Pulmonary artery endothelial cell (primary cell): ENCODE measurements at places on chromosomes 5 and 9. TPM values are rescaled to one million over a fixed set of nuclear protein-coding genes. Genes with fewer than 3 reads are reported as not detected.
A peak's percentile ranks its signal among the peaks of the same experiment; 100 is the strongest.

DNA sequence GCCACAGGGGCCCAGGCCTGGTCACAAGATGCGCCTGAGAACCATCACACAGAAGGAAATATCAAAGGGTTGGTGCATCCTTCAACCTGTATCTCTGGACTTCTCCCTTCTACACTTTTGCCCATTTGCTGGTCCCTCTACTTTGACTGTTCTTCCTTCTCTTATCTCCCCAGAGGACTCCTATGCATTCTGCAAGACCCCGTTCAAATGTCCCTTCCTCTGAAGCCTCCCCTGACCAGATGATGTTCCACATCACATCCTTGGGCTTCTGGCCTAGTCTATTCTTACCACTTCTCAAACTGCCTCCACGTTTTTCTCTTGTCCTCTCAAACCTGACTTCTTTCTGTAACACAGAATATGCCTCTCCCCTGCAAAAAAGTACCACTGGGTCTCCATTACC, 34.3 kb downstream of the STK10 start:
- no peak for DNase-seq

TYRP1 gene
- total RNA-seq, result 0.26 and 0.28 TPM in 2 replicates

GRCh38 chr5:141508798-141509611, 20.1 kb downstream of the PCDHGC5 start:
- DNase-seq, result no peak

DNA sequence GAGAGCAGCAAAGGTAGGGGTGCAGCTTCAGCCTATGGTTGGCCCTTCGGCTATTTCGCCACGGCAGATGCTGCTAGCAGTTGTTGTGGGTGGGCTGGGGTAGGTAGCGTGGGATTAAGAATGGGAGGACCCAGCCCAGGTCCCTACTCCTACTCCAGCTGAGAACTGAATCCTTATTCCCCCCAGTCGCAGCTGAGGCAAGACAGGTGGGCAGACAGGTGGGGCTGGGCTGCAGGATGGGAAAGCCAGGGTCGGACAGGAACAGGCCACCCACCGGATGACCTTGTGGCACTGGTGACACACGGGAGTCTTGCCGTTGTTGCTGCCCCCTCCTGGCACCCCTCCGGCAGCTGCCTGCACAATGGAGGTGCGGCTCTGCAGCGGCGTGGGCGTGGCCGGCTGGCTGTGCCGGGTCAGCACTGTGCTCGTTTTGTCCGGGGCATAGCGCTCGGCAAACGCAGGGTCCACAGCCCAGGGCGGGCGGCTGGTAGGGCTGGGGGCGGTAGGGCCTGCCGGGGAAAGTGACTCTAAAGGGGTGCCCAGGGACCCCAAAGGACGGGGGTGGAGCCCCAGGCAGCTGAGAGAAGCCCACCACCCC, 8.2 kb downstream of the PDLIM7 start:
- DNase-seq, result no peak

GRCh38 chr9:82560457-82560904, 502.5 kb downstream of the RASEF start:
- no peak for DNase-seq

EIF4EBP3 gene
- 1.4 and 1.8 TPM in 2 replicates for total RNA-seq

PSD2 gene
- under 0.01 TPM in 1 of 2 replicates, not detected in the other for total RNA-seq

DNA sequence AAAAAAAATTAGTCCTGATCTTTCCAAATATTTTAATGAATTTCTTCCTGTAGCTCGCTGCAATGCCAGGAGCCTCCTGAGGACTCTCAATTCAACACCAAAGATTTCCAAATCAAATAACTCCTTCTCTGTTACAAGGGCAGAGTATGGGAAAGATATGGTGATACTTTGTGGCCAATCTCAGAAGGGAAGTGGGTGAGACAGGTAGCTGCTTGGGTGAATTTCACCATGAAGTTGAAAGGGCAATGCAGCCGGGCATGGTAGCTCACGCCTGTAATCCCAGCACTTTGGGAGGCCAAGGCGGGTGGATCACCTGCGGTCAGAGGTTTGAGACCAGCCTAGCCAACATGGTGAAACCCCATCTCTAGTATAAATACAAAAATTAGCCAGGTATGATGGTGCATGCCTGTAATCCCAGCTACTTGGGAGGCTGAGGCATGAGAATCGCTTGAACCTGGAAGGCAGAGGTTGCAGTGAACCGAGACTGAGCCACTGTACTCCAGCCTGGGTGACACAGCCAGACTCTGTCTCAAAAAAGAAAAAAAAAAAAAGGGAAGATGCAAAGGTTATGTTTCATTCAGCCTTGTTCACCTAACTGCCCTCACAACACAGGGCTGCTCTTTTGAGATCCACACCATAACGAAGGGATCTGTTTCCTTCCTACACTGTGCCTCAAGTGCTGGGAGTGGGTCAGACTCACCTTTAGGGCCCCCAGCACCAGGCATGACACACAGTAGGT, 58.6 kb downstream of the PTPN3 start:
- DNase-seq, result no peak

RORB gene
- total RNA-seq, result under 0.01 TPM in 1 of 2 replicates, not detected in the other

DNA sequence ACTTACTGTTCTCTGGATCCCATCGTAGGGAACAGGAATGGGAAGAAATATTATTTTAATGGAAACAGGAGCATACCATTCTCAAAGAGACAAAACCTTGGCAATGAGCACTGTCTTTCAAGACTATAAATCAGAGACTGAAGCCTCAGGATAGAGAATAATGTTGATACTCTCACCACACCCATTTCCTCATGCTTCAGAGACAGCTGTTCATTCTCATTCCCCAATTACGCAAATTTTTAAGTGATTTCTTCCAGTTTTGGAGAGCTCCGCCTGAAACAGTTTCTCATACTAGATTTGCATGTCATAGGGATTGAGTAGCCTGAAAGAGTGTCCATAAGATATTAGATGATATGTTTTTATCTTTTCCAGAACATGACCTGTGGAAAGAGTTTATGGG, 290.5 kb upstream of the RASA1 start:
- no peak for DNase-seq

PDGFRB gene
- total RNA-seq, result 0.07 and 0.14 TPM in 2 replicates

DNA sequence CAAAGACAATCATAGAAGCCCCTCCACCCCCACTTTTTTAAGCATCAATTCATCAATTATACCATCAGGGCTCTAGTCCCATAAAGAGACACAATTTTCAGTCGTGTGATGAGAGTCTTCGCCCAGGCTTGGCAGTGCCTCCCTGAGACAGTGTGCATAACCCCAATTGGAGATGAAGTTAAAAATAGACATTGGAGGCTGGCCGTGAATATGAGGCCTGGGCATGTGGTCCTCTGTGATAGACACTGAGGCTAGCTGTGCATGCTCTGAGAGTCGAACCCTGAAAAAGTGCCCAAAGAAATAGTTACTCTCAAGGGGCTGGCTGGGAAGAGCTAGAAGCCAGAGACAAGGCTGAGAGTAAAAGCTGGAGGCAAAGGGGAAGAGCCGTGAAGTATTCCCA, 248.6 kb upstream of the NR4A3 start:
- no peak for DNase-seq

DNA sequence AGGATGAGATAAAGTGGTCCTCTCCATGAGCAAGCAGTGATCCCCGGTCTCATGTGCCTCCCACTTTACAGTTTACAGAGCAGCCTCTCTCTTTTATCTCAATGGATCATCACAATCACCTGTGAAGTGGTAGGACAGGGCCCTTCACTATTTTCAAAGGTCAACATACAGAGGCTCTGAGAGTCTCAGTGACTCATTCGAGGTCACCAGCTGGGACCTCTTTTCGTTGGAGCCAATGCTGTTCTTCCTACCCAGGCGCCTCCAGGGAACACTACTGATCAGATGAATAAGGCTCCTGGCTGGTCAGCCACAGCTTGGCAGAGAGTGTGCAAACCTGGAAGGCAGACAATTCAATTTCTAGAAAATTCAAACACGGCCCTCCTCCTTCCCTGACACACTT, 16.6 kb downstream of the GGTA1 start:
- DNase-seq, result no peak

DNA sequence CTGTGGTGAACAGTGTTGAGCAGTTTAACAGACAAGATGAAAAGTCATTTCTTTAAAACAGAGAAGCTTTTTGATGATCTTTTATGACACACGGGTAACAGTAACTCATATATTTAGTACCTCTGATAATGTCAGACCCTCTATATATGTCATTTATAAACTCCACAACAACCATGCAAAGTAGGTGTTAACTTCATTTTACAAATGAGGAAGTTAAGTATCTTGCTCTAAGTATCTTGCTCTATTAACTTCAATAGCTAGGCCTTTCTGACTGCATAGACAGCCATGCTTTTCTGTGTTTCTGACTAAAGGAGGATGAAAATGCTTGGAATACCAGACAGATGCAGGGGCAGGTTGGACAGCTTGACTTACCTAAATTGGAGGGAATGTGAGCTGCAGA, 1.8 kb downstream of the NUDT2 start:
- DNase-seq, result no peak

NIPSNAP3A gene
- total RNA-seq, result 49.9 and 54.5 TPM in 2 replicates

DNA sequence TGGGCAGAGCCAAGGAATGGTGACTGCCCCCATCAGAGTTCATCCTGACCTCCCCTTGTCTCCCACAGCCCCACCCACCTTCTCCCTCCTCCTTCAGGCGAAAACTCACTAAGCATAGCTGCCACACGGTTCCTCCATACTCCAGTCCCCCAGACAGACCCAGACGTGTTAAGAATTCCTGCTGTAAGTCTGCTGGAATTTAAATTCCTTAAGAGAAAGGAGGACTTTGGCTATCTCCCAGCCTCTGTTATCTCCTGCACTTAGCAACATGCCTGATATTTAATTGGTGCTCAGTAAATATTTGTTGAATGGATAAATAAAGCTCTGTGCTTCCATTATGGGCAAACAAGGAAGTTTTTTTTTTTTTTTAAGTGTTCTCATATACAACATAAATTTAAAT, 213.7 kb downstream of the RFK start:
- DNase-seq, result no peak

PFDN1 gene
- 59.0 and 70.4 TPM in 2 replicates for total RNA-seq

DNA sequence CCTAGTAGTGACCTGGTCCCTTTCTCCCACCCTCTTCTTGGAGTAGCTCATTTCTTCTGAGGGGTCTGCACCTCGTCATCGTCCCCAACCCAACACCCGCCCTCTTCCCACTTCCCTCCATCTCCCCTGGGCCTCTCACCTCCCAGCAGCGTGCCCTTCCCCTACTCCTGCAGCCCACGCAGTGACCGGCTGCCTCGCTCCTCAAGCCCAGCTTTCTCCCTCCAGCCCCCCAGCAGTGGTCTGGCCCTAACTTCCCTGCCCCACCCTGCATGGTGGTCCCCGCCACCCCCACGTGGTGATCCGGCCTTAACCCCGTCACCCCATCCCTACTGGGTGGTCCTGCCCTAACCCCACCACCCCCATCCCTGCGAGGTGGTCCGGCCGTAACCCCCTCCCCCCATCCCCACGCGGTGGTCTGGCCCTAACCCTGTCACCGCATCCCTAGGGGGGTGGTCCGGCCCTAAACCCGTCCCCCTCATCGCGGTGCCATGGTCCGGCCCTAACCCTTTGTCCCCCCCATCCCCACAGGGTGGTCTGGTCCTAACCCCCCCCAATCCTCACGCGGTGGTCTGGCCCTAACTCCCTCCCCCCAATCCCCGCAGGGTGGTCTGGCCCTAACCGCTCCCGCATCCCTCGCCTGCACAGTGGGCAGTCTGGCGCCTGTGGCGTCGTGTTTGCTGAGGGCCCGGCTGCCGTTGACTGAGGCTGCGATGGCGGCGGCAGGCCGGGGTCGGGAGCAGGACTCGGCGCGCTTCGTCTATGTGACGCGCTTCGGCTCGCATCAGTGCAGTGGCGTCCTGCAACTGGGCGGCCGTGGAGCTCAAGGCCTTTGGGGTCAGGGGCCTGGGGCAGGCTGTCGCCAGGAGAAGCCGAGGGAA, at the start of gene C5orf47:
TSS of gene C5orf47 (plus strand) at position 617 of the 878 bp plus-strand sequence. CDS start at position 711, 94 bp downstream.
- DNase-seq, result no peak

DNA sequence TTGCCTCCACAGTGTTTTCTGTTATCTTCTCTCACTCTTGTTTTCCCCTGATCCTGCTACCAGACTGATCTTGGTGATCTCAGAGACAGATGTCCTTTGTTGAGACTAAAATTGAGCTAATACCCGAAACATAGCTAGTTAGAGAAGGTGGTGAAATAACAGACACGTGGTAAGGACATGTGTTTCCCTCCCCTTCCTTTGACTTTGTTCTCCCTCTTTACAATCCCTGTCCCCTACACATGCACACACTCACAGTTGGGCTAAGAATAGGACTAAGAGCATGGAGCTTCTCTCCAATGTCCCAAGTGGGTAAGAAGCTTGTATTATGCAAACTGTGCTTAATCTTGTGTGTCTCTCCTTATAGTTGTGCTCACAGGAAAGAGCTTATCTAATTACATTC, 1603.0 kb upstream of the C9orf72 start:
- DNase-seq, result no peak

- no peak for DNase-seq
These were observed 617.2 kb downstream of the CDH18 start for GRCh38 chr5:19370655-19371386.

DNA sequence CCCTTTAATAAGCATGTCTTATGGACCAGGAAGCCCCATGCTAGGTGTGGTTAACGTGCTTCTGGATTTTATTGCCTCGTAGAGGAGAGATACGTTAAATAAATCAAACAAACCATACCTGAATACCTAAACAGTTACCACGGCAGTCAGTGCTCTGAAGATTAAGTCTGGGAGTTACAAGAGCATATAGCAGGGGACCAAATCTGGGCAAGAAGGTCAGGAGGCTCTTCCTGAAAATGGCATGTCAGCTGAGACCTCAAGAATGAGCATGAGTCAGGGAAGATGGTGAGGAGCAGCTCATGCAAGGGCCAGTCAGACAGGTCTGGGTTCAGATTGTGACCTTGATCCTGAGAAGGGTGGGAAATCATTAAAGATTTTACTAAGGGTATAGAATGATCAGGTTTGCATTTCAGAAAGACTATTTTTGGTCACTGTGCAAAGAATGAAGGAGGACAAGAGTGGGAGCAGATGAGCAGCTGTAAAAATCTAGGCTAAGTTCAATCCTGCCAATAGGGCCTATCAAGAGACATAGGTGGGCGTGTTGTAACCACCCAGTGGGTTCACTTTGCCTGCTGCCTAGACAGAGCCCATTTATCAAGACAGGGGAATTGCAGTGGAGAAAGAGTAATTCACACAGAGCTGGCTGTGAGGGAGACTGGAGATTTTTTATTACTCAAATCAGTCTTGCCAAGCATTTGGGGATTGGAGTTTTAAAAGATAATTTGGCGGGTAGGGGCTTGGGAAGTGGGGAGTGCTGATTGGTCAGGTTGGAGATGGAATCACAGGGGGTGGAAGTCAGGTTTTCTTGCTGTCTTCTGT, 4.8 kb upstream of the ZNF366 start:
- DNase-seq, result no peak

- DNase-seq, result no peak
These were observed 9.5 kb upstream of the IFNK start for GRCh38 chr9:27514551-27514950.

GRCh38 chr9:21919377-21920362, 74.5 kb downstream of the CDKN2A start:
- DNase-seq, result peak; percentile 73

ALG2 gene
- total RNA-seq, result 43.9 and 49.2 TPM in 2 replicates
